Heart left ventricle (tissue), 16 donors: ENCODE measurements at places on chromosomes 12 and 14. TPM values are rescaled to one million over a fixed set of nuclear protein-coding genes. Genes with fewer than 3 reads are reported as not detected.

ADCY4 gene
- 27.5 TPM for total RNA-seq

SERPINA1 gene
- total RNA-seq: 1.7 TPM

SNRNP35 gene
- total RNA-seq: 19.9 TPM

DBX2 gene
- total RNA-seq: not detected

DNA sequence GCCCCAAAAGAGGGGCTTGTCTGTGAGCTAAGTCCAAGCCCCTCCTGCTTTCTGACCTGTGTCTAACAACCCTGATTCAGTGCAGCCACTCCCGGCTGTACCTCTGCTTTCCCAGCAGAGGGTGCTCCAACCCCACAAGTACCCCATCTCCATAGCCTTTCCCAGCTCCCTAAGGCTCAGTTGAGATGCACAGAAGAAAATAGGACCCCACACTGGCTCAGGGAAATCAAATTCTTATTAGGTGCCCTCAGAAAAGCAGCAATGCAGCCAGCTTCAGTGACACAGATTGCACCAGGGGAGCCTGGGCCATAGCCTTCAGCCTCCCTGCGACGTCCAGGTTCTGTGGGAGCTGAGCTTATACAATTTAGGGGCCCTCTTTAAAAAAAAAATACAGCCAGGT lies 49.9 kb downstream of the LRRC74A start:
- H3K36me3 ChIP-seq: no peaks in the 10 kb centered on the region
- DNase-seq: peak; percentile 64
- no peak overlapping the region for H3K27ac ChIP-seq
- H3K4me1 ChIP-seq: no peaks in the 10 kb centered on the region

DNA sequence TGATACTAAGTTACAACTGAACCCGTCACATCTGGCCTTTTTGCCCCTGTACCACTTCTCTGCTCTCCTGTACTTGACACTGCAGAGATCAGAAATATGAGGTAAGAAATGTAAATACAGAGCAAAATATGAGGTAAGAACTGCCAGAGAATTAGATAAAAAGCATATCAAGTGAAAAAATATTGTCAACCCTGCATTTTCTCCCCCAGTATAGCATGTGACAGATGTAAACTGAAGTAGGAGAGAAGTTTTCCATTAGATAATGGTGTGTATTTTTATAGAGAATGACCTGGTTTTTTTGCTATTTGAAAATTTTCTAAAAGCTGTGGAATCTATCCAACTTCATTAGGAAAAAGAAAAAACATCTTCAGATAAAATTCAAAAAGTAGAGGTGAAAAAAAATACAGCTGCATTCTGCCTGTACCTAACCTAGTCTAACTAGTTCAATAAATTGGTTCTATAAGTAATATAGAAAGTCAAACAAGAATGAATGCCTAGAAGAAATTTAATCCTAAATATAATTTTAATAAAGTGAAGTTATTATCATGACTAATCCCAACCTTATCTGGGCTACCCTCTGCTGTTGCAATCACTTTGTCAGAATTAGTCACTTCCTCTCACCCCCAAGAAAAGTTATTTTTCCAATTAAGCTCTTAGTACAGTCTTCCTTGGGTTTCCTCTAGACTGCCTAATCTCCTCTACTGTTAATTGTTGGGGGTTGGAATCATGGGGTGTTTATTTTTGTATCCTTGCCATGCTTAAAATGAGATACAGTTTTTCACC lies 210.0 kb downstream of the RASSF9 start:
- H3K27me3 ChIP-seq: no peaks in the 10 kb centered on the region
- H3K4me1 ChIP-seq: no peaks in the 10 kb centered on the region
- no peak overlapping the region for H3K27ac ChIP-seq
- no peak for DNase-seq

DNA sequence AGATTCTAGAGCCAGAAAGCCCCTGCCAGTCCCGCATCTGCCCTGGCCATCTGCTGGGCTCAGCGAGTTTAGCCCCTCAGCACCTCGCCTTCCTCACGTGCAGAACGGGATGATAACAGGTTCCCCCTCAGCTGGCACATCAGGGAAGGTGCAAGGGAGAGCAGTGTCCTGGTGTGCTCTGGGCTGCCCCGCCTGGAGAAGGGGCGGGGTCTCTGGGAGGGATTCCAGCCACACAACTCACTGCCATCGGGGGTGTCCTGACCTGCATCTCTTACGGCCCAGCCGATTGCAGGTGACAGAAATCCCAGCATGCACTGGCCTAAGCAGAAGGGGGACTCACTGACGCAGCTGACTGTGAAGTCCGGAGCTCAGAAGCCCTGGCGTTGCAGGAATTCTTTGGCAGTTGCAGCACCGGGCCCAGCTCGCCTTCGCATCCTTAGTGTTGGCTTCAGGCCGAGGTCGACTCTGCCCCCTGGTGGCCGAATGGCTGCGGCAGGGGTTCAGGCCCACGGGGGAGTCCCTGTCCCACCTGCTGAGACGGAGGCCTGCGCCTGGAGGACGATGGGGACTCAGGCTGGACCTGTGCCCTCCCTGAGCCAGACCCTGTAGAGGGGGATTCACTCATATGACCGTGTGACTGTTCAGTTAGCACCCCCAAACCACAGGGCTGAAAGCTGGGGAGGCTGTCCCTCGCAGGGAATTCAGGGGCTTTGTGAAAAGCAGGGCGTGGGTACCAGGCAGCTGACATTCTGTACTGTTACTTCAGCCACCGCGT lies 178.6 kb downstream of the ADGRD1 start:
- no peaks in the 10 kb centered on the region for H3K27me3 ChIP-seq
- H3K27ac ChIP-seq: peak overlapping the region; percentile 2
- peak; percentile 76 for DNase-seq
- H3K4me1 ChIP-seq: peaks cover 17% of the 10 kb centered on the region
- H3K4me3 ChIP-seq: no peak overlapping the region

GRCh38 chr14:74567219-74567618 lies 44.8 kb downstream of the LTBP2 start:
- H3K27ac ChIP-seq: no peak overlapping the region
- no peaks in the 10 kb centered on the region for H3K27me3 ChIP-seq
- peak; percentile 41 for DNase-seq
- H3K4me3 ChIP-seq: no peak overlapping the region
- peaks cover 65% of the 10 kb centered on the region for H3K4me1 ChIP-seq
- H3K36me3 ChIP-seq: no peaks in the 10 kb centered on the region

DNA sequence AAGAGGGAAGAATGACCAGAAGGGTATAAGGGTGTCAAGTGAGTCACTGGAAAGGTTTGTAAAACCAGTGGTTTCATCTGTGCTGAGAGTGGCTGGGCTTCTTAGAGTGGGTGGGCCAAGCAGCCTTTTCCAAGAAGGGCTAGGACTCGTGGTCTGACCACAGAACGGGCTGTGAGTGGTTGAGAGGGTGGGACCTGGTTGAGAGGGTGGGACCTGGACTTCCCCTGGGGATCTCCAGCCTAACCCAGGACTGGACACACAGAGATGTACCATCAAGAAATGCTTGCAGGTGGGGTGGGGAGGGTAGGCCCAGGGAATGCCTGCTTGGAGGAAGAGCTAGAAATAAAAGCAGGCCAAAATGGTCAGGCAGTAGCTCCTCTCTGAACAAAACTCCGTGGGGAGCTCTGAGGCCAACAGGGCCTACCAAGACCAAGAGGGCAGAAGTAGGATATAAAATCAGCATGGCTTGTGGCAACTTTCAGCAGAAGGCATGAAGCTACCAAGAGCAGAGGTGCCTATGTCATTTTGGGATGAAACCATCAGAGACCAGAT lies 140.5 kb downstream of the FOXN3 start:
- no peaks in the 10 kb centered on the region for H3K27me3 ChIP-seq
- H3K36me3 ChIP-seq: peaks cover 6% of the 10 kb centered on the region
- peaks cover 8% of the 10 kb centered on the region for H3K4me1 ChIP-seq
- H3K27ac ChIP-seq: no peak overlapping the region

- no peaks in the 10 kb centered on the region for H3K27me3 ChIP-seq
- no peaks in the 10 kb centered on the region for H3K4me1 ChIP-seq
- no peak for DNase-seq
- H3K4me3 ChIP-seq: no peak overlapping the region
- H3K27ac ChIP-seq: no peak overlapping the region
These were observed 38.7 kb downstream of the SETD3 start for GRCh38 chr14:99441918-99442317.

GRCh38 chr14:92627707-92628215 lies 114.2 kb downstream of the RIN3 start:
- no peaks in the 10 kb centered on the region for H3K36me3 ChIP-seq
- no peaks in the 10 kb centered on the region for H3K27me3 ChIP-seq
- H3K4me1 ChIP-seq: no peaks in the 10 kb centered on the region
- no peak for DNase-seq
- H3K27ac ChIP-seq: no peak overlapping the region

DNA sequence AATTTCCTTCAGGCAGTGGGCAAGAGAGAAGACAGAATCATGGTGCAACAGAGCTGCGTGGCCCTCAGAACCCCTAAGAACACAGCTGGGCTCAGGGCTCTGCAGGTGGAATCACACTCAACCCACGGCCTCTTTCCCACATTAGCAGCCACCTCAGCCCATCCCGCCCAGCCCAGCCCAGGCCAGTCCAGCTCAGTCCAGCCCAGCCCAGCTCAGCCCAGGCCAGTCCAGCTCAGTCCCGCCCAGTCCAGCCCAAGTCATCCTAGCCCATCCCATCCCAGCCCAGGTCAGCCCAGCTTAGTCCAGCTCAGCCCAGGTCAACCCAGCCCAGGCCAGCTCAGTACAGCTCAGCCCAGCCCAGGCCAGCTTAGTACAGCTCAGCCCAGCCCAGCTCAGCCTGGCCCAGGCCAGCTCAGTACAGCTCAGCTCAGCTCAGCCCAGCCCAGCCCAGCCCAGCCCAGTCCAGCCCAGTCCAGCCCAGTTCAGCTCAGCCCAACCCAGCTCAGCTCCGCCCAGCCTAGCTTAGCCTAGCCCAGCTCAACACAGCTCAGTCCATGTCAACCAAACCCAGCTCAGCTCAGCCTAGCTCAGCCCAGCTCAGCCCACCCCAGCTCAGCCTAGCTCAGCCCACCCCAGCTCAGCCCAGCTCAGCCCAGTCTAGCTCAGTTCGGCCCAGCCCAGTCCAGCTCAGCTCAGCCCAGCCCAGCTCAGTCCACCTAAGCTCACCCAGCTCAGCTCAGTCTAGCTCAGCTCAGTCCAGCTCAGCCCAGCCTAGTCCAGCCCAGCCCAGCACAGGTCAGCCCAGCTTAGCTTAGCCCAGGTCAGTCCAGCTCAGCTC lies 183.1 kb downstream of the TMEM121 start:
- no peaks in the 10 kb centered on the region for H3K4me1 ChIP-seq
- H3K27ac ChIP-seq: no peak overlapping the region
- H3K27me3 ChIP-seq: no peaks in the 10 kb centered on the region
- H3K36me3 ChIP-seq: no peaks in the 10 kb centered on the region
- DNase-seq: no peak
